ENCODE measurements at places on chromosomes 3 and 15.
A peak's percentile ranks its signal among the peaks of the same experiment; 100 is the strongest.

- no peak for DNase-seq
Observed at GRCh38 chr15:76003364-76003763, 8.9 kb downstream of the NRG4 start.

- no peak for DNase-seq
Observed at GRCh38 chr3:101124125-101124524, 130.9 kb upstream of the ABI3BP start.

GRCh38 chr3:177771780-177772179, 574.5 kb upstream of the TBL1XR1 start:
- DNase-seq: no peak

- no peak for DNase-seq
Observed at GRCh38 chr3:126057501-126057819, 26.5 kb downstream of the SLC41A3 start.

- DNase-seq: no peak
Observed at GRCh38 chr15:66105286-66106265, 148.0 kb downstream of the MEGF11 start.

- DNase-seq: no peak
Observed at GRCh38 chr15:74429781-74430400, 3.9 kb downstream of the SEMA7A start.

DNA sequence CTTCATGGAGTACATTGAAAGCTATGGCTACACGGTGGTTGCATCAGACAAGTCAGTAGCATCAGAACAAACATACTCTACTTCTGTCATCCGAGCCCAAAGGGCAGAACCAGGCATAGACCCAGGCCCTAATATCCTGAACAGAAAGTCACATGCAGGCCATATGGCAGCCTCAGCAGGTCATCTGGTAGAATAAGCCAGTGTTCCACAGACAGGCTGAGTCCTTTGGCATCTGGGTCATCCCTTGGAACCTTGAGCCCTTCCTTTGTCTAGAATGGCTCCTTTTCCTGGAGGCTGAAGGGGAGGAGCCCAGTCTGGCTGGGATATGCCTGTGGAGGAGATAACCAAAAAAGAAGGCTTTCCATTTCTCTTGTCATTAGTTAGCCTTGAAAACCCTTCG, 29.2 kb downstream of the SEMA6D start:
- no peak for DNase-seq

- DNase-seq: no peak
Observed at GRCh38 chr3:38383156-38383875, 36.7 kb downstream of the XYLB start.

DNA sequence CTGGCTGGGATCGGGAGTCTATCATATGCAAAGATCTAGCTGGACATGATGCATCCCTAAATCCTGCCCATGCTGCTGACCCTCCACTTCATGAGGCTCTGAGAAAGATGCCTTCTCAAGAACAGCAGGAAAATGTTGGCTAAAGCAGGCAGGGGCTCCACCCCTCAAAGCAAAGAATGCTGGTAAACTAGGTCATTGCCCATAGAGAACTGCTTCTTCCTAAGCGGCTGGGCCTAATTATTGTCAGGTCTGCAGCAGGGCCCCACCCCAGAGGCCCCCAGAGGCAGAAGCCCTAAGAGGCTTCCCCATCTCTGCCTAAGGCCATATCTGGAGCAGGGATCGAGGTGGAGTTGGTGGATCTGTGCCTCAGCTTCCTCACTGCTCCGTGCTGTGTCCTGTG, 447.4 kb upstream of the PROK2 start:
- no peak for DNase-seq

DNA sequence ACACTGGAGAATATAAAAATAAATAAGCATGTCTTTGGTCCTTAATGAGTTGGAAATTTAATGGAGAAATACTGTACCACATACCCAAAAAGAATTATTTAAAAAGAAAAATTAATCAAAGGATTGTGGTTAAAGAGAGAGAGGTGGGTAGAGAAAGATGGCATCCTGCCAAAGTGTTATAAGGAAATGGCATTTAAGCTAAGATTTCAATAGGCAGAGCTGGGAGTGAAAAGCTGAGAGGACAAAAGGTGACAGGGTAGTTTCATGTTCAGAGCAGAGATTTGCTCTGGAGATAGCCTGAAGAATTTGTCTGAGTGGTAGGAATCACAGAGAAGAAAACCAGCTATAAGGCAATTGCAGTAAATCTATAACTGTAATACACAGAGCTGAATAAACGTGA, 181.0 kb downstream of the SI start:
- DNase-seq: no peak

GRCh38 chr15:88066636-88067330, 189.8 kb downstream of the NTRK3 start:
- DNase-seq: no peak

DNA sequence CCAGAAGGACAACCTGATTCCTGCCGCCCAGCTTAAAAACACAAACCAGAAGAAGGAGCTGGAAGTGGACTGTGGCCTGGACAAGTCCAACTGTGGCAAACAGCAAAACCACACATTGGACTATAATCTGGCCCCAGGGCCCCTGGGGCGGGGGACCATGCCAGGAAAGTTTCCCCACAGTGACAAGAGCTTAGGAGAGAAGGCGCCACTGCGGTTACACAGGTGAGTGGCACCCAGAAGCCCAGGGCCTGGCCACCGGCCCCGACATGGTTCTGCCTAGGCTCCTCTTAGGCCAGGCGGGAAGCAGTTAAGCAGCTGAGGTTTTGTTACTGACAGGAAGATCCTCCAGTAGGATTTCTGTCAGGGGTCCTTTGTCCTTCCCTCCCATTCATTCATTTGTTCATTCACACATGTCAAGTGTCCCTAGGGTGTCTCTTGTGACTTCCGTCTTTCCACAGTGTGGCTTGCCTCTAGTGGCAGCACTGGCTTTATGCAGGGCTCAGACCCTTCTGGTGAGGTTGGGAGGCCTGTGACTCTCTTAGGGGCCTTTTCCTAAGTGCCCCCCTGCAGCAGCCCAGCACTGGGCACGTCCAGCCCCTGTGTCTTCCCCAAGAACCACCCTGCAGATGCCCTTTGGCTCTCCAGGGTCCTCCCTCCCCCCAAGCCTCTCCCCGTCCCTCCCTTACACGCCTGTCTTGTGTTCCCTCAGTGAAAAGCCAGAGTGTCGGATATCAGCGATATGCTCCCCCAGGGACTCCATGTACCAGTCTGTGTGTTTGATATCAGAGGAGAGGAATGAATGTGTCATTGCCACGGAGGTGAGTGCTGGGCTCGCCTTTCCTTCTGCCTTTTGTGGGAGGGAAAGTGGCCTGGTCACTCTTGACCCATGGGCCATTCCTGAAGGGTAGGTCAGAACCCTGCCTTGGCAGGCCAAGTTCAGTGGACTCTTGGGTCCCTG, 7.8 kb downstream of the DLL4 start:
- no peak for DNase-seq

DNA sequence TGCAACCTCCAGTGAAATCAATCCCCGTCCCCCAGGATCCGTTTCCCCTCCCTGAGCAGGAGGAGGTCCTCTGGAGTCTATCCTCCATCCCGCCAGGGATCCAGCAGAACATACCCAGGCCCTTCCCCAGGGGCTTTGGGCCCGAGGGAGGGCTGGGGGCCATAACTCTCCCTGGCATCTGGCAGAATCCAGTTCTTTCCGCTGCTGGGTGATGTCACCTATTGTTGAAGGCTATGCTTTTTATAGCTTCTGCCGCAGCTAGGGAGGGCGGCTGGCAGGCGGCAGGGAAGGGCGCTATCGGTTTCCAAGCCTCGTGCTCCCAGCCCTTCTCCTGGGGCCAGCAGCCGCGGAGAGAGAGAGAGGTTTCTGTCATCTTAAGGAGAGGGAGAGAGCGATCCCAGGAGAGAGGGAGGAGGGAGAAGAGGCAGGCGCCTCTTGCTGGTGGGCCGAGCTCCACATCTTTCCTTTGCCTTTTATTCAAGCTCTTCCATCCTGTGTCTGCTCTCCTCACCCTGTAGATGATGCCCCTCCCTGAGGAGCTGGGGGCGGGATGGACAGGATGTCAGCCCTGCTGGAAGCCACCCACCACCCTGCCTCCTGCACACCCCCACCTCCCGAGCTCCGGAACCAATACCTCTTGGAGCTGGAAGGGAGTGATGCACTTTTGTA, 120.1 kb downstream of the ANP32A start:
- no peak for DNase-seq

GRCh38 chr3:151305060-151305774, 11.4 kb downstream of the GPR87 start:
- DNase-seq: peak; percentile 25

DNA sequence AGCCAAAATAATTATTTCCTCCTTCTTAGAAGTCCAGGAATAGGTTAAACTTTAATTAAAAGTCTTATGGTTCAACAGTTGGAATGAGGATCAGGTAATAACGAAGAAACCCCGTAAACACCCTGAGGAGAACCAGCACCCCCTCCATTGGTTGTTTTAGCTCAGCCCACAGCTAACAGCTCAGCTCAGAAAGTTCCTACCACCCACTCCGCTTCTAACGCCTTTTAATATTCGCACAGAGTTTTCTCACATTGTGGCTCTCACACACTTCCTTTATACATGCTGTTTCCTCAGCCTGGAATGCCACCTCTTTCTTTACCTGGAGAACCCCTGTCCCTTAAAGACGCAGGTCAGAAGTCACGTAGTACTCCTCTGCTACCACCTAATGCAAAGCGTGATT, 17.0 kb downstream of the CX3CR1 start:
- no peak for DNase-seq

- DNase-seq: no peak
Observed at GRCh38 chr15:66156310-66156975, 97.1 kb downstream of the MEGF11 start.

DNA sequence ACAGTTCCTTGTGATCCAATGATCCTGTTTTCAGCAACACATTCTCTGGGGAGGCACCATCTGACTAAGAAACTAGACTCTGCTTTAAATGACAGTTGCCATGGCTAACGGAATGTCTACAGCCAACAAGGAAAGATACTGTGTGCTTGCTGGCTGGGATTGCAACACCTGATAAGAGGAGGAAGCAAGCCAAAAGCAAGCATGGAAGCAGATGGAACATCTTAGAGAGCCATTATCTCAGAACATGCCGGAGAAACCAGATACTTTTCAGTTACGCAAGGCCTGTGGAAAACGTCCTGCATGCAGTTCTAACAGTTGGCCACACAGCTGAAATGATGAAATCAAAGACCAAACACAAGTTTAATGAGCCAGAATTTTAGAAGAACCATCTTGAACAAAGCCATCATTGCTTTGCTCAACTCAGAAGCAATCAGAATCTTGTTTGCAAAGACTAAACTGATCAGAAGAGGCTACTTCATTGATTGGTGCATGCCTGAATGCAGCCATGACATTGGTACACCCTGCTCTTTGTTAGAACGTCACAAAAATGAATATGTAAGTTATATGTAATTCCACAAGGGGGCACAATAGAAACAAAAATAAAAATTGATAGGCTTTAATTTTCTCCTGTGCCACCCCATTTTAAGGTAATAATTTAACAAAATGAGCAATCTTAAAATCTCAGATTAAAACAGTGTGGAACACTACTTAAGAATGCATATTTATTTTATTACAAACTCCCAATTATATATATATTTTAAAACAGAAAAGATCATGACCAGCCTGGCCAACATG, 50.8 kb downstream of the GXYLT2 start:
- DNase-seq: peak; percentile 8

GRCh38 chr3:172136330-172136729, 97.0 kb downstream of the FNDC3B start:
- no peak for DNase-seq

DNA sequence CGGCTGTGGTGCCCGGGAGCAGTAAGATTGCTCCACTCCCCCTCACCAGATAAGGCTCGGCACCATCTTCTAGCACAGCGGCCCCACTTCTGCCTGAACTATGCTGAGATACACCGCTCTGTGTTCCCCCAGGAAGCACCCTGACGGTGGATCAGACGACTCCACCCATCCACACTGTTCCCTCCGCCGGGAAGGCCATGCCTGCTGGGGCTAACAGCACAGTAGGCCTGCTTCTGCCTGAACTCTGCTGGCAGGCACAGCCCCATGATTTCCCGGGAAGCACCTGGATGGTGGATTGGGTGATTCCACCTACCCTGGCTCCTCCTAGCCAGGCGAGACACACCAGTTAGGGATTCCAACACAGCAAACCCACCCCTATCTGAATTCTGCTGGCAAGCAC, 36.3 kb upstream of the PPM1L start:
- DNase-seq: no peak

GRCh38 chr3:129040579-129041300, 19.8 kb upstream of the GP9 start:
- DNase-seq: no peak

DNA sequence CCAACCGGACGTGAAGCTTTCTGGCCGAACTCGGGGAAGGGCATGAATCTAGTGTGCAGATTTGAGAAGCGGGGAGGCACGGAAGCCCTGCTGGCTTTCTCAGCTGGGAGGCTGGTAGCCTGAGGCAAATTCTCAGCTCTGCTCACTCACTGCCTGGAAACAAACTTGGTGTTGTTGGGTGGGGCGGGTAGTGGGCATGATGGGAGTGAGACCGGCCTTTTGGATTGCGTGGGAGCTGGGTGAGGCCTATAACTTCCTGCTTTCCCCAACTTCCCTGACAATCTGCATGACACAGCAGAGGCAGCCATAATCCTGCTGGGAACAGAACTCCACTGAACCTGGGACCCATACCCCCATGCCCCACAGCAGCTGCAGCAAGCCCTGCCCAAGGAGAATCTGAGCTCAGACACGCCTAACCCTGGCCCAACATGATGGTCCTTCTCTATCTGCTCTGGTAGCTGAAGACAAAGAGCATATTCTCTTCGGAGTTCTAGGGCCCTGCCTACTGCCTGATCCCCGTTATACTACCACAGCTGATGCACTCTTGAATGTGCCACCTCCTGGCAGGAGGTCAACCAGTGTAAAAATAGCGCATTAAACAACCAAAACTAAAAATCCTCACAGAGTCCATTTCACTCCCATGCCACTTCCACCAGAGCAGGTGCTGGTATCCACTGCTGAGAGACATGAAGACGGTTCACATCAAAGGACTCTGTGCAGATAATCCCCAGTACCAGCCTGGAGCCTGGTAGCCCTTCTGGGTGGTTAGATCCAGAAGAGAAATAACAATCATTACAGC, 44.7 kb downstream of the CEP70 start:
- DNase-seq: no peak

- DNase-seq: no peak
Observed at GRCh38 chr15:101531170-101531569, 41.7 kb upstream of the PCSK6 start.

DNA sequence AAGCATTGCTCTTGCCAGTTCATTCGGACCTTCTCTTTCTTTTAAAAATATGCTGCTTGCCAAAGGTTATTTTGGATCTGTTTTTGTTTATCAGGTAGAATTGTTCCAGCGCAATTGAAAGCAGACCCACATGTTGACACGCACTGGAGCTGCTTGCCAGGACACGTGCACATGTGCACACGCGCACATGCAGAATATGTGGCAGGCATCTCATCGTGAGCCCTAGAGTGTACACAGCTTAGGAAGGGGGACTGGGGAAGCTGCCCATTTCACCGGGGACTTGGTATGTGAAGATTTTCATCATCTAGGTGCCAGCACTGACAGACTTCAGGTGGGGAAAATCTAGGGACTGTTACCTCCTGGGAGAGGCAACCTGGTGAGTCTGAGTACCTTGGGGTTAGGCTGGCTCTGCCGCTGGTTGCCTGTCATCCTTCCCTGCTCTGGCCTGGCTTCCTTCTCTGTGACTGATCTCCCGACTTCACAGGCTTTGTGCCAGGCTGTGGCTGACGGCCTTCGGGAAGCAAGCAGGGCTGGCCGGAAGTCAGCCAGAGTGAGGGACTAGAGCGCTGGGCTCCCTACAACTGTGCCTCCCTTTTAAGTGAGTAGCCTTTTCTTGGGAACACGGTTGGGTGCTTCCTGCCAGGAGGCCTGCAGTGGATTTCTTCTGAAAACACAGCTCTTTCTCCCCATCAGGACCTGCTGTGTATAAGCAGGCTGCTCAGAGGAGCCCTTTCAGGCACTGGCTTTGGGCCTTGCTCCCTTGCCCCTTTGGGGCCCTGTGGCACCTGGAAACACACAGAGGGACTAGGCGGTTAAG, 129.3 kb downstream of the EEFSEC start:
- no peak for DNase-seq
